ENCODE measurements at places on chromosomes 7 and 10. TPM values are rescaled to one million over a fixed set of nuclear protein-coding genes. Genes with fewer than 3 reads are reported as not detected.

- H3K4me3 ChIP-seq: no peak overlapping the region
- DNase-seq: no peak
- no peaks in the 10 kb centered on the region for H3K27me3 ChIP-seq
- no peaks in the 10 kb centered on the region for H3K36me3 ChIP-seq
- H3K27ac ChIP-seq: no peak overlapping the region
- peaks cover 6% of the 10 kb centered on the region for H3K4me1 ChIP-seq
Observed at GRCh38 chr7:129213828-129214227, 11.0 kb upstream of the AHCYL2 start.

- H3K4me3 ChIP-seq: no peak overlapping the region
- no peaks in the 10 kb centered on the region for H3K27me3 ChIP-seq
- no peak overlapping the region for H3K27ac ChIP-seq
- H3K36me3 ChIP-seq: no peaks in the 10 kb centered on the region
- DNase-seq: no peak
- peaks cover 7% of the 10 kb centered on the region for H3K4me1 ChIP-seq
Observed at GRCh38 chr10:33142295-33142694, 184.3 kb upstream of the ITGB1 start.

GRCh38 chr10:32446536-32447406, 831 bp downstream of the CCDC7 start:
- peak overlapping the region; percentile 95 for H3K27ac ChIP-seq
- H3K36me3 ChIP-seq: no peaks in the 10 kb centered on the region
- no peaks in the 10 kb centered on the region for H3K27me3 ChIP-seq
- DNase-seq: peak; percentile 13
- peak overlapping the region; percentile 69 for H3K4me3 ChIP-seq

DNA sequence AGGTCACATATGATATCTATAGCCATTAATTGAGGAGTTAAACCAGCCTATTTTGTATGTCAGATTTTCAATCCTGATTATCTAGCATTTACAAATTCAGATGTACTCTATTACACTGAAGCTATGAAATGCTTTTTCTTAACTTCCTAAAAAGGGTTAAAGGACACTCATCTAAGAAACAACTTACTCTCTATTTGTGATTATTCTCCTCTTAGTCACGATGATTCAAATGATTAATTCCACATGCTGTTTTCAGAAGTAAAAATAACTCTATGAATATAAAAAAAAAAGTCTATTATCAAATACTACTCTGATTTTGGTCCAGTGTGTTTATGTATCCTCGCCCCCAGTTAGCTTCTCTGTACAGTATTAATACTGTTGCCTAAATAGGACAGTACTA, 1199.9 kb downstream of the GATA3 start:
- no peak for DNase-seq
- no peaks in the 10 kb centered on the region for H3K4me1 ChIP-seq
- H3K27me3 ChIP-seq: no peaks in the 10 kb centered on the region
- H3K36me3 ChIP-seq: no peaks in the 10 kb centered on the region
- H3K27ac ChIP-seq: no peak overlapping the region

PLEKHS1 gene
- total RNA-seq: 0.31 TPM

CLCN1 gene
- 1.1 TPM for total RNA-seq
